MV-4-11 (cell line): ENCODE measurements at places on chromosomes 13 and 19.

GRCh38 chr19:11626252-11626651, 29.0 kb downstream of the ZNF627 start:
- peak; percentile 90 for DNase-seq

DNA sequence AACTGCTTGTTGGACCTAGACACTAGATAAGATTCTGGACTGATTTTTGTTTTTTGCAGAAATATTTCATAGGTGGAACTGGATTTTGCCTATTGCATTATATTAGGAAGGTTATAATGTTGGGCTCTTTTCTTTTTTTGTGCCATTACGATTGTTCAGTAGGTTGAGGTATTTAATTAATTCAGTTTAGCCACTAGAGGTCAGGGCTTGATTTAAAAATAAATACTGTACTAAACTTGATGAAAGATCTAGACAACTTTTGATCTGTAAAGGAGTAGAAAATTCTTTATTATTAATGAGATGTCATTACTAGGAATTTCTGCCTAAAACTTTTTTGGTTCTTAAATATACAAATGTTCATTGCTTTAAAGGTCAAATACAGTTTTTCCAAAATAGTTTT, 15.2 kb upstream of the SUPT20H start:
- DNase-seq: peak; percentile 5

- DNase-seq: peak; percentile 32
Observed at GRCh38 chr13:31431722-31432137, 232.0 kb downstream of the B3GLCT start.

DNA sequence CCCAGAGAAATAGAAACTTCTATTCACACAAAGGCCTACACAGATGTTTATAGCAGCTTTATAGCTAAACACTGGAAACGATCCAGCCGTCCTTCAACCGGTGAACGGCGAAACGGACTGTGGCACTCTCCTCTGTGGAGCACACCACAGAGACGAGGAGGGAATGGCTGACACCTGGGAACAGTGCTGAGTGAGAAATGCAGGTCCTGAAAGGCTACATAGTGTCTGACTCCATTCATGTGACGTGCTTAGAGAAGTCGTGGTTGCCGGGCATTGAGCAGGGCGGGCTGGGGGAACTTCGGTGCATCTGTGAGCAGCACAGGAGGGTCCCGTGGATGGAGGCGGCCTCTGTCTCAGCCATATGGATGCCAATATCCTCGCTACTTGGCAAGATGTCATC, 3.1 kb upstream of the GRK1 start:
- no peak for DNase-seq

- peak; percentile 31 for DNase-seq
Observed at GRCh38 chr13:113001241-113002140, 32.5 kb downstream of the MCF2L start.

- DNase-seq: no peak
Observed at GRCh38 chr13:50334944-50335343, 319.7 kb downstream of the KCNRG start.

DNA sequence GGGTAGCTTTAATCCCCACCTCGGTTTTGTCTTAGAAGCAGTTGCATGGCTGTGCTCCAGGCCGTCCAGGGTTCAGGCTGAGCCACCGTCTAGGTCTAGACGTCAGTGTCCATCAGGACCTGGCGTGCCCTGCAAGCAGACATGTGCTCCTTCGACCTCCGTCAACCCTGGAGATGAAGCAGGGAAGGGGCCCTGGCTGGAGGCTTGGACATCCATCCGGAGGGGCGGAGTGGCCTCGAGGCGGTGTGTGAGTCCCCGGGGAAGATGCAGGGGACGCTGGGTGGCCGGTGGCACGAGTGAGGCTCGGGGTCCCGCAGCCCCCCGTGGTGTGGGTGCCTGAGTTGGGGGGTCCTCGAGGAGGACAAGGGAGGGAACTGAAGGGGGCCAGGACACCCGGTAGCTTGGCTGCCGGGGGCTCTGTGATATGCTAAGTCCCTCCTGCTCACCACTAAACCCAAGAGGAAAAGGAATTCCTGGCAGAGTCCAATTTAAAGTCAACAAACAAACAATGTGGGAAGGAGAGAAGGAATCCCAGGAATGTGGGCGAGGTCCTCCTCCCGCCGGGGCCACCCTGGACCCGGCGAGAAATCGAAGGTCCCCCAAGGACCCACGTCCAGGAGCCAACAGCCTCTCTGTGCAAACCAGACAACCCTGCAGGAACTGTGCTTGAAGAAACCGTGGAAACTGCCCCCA, 14.9 kb upstream of the PTBP1 start:
- no peak for DNase-seq

- DNase-seq: no peak
Observed at GRCh38 chr13:110925023-110925612, 10.2 kb upstream of the ANKRD10 start.

- DNase-seq: no peak
Observed at GRCh38 chr13:27355894-27356293, 68.5 kb upstream of the GTF3A start.

DNA sequence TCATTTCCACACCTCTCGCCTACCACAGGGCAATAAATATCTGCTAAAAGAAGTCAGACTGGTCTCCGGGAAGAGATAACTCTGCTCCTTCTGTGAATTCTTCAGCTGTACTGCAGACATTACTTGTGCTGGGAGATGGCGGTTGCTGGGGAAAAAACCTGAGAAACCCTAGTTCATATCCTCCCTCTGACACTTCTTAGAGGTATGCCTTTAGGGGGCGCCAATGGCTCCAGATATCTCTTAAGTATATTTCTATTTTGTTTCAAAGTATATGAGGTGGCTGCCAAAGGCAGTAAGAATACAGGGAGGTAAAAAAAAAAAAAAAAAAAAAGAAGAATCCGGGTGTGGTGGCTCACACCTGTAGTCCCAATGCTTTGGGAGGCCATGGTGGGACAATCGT, 175.2 kb downstream of the PAN3 start:
- DNase-seq: peak; percentile 29

- DNase-seq: no peak
Observed at GRCh38 chr13:73891805-73892204, 242.4 kb downstream of the KLF12 start.

DNA sequence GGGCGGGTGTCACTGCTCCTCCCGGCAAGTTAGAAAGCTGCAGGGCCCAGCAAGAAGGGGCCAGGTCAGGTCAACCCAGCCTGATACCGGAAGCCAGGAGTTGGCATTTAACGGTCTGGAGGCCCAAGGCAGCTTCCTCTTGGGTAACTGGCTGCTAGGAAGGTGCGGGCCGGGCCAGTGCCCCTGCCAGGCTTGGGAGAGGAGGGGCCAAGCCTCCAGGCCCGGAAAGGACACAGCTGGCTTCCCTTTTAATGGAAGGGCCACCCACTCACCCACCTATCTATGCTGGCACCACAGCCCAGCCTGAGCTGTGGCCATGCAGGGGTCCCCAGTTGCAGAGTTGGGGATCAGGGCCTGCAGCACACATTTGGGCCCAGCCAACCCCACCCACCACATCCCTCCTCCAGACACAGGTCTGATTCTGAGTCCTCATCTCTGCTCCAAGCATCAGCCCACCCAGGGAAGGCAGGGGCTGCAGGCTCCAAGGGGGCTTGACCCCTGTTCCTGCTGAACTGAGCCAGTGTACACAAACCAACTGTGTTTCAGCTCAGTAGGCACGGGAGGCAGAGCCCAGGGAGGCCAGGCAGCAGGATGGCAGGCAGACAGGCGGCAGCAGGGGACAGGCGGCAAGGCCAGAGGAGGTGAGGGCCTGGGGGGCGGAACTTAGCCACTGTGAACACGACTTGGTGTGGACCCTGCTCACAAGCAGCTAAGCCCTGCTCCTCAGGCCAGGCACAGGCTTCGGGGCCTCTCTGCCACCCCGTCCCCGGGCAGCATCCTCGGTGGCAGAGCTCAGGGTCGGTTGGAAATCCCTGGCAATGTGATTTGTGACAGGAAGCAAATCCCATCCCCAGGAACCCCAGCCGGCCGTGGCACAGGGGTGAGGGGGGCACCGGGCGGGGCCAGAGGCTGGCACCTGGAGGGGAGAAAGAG, 40.8 kb downstream of the ZSWIM4 start:
- peak; percentile 99 for DNase-seq

DNA sequence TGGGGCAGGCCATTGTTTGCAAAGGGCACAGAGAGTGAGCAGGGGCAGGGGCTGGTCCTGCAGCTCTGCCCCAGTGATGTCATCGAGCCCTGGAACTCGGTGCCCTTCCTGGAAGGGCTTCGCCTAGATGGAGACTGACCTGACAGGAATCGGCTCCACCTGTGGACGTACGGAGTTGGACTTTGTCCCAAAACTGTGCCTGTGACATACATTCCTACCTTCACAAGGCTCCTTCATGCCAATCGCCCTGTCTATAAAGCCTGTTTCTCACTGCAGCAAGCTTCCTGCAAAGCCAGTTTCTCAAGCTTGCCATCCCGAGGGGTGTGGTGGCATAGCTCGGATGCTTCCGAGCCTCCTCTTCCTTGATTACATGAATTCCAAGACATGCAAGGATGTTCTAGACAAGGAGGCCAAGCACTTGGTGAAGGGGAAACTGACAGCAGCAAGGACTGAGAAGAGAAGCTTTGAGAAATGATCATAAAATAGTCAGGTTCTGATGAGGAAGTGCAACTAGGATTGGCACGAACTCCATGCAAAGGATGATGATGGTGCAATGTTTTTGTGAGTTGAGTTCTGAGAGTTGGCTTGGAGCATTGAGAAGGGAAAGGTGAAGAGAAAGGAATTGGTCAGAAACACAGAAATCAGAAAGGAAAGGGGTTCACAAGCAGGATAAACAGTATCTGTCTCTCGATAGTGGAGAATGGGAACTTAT, 73.6 kb upstream of the STK24 start:
- DNase-seq: peak; percentile 79

DNA sequence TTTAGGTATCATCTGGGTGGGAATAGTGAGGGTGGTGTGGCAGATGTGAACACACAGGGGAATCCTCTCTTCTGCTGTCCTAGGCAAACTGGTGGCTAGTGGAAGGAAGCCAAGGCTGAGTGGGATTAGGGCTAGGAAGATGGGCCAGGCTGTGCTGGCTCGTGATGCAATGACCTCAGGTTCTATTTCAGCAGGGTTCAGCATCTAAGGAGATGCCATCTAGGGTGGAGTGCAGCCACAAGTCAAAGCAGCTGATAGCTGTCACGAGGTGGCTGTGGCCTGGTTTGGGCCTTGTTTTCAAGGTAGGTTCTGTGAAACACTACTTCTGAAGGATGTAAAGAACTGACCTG, 21.6 kb downstream of the ARL11 start:
- DNase-seq: no peak

DNA sequence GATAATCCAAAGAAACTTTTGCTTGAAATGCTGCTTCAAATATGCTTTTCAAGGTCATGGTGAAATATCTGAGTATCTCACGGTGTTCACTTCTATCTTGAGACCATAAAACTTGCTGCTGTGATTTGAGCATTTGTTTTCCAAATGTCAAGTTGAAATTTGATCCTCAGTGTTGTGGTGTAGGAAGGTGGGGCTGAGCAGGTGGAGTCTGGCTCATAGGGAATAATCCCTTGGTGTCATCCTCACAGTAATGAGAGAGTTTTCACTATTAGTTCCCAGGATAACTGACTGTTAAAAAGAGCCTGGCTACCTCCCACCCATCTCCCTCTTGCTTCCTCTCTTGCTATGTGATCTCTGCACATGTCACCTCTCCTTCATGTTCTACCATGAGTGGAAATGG, 858.0 kb upstream of the SLITRK5 start:
- no peak for DNase-seq

GRCh38 chr13:27117158-27117557, 54.5 kb downstream of the USP12 start:
- DNase-seq: no peak

- DNase-seq: no peak
Observed at GRCh38 chr13:112448621-112449544, 72.7 kb downstream of the SPACA7 start.

DNA sequence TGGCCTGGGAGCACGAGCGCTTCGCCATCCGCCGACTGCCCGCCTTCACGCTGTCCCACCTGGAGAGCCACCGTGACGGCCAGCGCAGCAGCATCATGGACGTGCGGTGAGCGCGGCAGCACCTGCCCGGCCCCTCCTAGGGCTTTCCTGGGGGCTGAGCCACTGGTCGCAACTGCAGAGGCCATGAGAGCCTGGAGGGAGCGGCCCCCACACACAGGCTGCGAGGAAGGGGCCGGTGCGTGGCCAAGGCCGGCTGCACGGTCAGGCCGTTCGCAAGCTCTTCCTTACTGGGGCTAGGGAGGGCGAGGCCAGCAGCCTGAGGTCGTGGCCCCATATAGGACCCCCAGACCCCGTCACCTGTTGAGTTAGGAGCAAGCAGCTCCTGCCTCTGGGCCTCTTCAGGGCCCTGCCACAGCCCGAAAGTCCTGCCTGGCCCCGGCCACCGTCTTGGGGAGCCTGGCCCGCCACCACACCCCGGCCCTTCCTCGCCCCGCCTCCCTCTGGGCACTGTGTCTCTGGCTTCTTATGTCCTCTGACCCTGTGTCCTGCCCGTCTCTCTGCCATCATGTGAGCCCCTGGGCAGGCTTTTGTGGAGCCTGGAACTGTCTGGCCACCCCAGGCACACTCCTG, 19.0 kb downstream of the NCLN start:
- no peak for DNase-seq

DNA sequence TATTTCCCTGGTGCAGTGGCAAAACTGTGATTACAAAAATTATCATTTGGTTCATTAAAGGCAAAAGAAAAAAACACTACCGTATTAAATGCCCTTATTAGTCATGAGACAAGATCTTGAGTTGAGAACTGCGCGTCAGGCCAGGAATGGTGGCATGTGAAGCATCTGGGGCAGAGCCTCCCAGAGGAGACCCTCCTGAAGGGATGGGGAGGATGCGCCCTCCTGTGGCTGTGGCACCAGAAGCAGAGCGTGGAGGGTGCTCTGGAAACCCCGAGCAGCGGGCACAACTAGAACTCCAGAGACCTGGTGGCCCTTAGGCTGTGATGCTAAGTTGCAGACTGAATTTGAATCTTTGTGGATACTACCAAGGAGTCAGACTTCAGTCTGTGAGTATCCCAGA, 11.5 kb downstream of the CUL4A start:
- no peak for DNase-seq

DNA sequence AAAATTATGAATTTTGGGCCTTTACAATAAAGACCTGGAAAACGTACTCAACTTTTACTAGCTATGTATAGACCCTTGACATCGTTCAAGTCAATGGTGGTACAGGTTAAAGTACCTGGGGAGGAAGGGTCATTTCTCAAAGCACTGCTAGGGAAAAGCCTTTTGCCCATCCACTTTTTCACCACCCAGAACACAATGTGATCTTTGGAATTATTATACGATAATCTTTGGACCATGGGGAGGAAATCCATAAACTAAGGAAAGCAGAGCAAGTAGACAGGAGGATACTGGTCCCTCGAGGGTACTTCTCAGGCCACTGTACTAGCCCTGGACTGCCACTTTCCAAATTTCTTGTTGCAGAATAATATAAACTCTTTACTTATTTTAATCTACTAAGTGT, 39.5 kb downstream of the UBL3 start:
- no peak for DNase-seq

- DNase-seq: no peak
Observed at GRCh38 chr13:58706421-58706820, 1074.9 kb downstream of the PCDH17 start.
